ENCODE measurements at places on chromosomes 12 and 14.

GRCh38 chr12:3366451-3367110, 124.4 kb upstream of the PRMT8 start:
- no peak overlapping the region for H3K4me3 ChIP-seq
- H3K4me1 ChIP-seq = peaks cover 5% of the 10 kb centered on the region
- peak; percentile 25 for DNase-seq
- H3K27ac ChIP-seq = no peak overlapping the region

DNA sequence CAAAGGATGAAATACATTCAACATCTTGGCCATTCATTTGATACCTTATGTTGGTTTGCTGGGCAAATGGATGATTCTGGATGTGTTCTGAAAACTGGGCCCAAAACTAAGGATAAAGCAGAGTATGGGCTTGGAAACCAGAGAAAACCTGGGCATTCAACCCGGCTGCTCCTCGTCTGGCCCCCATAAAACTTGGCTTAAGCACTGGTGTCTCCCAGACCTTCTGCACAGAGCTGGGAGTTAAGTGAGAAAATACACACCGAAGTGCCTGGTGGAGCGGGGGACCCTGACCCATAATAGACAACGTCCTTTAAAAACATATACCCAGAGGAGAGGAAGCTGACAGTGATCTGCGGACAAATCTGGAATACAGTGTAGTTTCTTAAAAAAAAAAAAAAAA, 112.5 kb downstream of the FOXN3 start:
- no peak for DNase-seq
- H3K27ac ChIP-seq = peak overlapping the region; percentile 93
- peaks cover 22% of the 10 kb centered on the region for H3K36me3 ChIP-seq
- no peak overlapping the region for H3K4me3 ChIP-seq
- no peaks in the 10 kb centered on the region for H3K27me3 ChIP-seq

DNA sequence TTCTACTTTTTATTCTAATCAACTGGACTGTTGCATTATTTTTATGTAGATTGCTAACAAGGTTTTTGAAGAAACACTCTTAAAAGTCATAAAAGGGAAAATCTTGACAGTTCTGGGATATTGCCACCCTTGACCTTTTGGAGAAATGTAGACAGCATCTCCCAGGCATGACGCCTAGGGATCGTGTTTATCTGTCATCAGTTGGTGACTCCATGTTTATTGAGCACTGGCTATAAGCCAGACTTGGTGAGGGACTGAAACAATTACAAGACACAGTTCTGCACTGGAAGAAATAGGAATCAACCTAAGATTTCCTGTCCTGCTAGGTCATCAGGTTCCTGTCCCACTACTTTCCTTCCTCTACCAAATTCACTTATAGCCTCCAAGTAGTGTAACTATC, 34.5 kb downstream of the HMGA2 start:
- no peak overlapping the region for H3K4me3 ChIP-seq
- H3K4me1 ChIP-seq = peaks cover 41% of the 10 kb centered on the region
- H3K36me3 ChIP-seq = no peaks in the 10 kb centered on the region
- DNase-seq = no peak

DNA sequence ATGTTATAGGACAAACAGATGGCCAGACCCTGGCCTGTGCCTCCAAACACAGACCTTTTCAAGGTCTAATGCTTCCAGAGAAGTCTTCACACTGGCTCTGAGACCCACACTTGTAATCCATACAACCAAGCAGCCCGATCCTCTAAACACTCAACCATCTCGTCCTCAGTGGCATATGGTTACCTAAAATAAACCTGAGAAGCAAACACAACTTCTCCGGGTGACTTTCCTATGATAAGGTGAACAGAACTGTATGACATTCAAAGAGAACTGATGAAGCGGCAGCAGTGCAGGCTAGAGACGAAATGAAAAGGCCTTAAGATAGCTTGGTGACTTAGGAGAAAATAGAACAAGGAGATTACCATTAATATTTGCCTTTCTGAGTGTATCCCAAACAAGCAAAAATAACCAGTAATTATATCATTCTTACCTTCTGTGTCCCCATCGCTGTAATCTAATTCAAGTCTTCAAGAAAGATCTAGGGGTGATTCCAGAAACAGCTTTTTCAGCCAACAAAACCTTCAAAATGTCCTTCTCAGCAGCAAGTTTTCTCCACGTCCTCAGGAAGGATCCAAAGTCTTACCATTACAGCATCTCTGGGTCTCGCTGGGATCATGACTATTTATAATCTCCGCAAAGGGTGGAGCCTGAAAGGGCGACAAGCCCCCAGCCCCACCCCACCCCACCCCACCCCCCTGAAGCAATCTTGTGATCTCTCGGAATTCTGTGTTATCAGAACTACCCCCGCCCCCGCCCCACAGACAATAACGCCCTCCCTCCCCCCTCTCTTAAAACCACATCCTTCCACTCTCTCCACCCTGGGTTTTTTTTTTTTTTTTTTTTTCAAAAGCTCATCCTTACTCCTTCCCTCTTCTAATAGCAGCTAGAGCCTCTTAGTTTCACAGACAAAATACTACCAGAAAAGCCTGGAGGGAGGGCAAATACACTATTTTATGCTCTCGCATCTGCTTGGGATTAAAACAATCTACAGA, at the start of gene SLC2A3:
Gene SLC2A3, minus strand, starts transcription at position 598 of the 992 bp plus-strand sequence. Its CDS starts 153 bp downstream, at position 445.
- H3K36me3 ChIP-seq = no peaks in the 10 kb centered on the region
- DNase-seq = peak; percentile 33
- H3K27ac ChIP-seq = no peak within 1 kb of the TSS

DNA sequence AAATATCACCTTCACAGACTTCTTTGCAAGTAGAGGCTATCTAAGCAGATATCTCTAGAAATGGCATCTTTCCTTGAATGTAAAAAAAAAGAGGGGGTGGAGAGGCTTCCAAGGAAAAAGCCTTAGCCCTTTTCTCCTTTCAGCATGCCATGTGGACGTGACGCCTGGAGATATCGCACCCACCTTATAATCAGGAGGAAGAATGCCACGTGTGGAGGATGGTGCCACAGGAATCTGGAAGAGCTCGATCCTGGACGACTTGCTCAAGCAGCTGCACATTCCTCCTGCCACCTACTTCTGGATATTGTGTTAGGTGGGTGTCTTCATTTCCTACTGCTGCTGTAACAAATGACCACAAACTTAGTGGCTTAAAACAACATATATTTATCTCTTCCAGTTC, 203.6 kb downstream of the NUAK1 start:
- no peaks in the 10 kb centered on the region for H3K27me3 ChIP-seq
- no peak overlapping the region for H3K4me3 ChIP-seq
- H3K27ac ChIP-seq = no peak overlapping the region
- peaks cover 45% of the 10 kb centered on the region for H3K4me1 ChIP-seq

DNA sequence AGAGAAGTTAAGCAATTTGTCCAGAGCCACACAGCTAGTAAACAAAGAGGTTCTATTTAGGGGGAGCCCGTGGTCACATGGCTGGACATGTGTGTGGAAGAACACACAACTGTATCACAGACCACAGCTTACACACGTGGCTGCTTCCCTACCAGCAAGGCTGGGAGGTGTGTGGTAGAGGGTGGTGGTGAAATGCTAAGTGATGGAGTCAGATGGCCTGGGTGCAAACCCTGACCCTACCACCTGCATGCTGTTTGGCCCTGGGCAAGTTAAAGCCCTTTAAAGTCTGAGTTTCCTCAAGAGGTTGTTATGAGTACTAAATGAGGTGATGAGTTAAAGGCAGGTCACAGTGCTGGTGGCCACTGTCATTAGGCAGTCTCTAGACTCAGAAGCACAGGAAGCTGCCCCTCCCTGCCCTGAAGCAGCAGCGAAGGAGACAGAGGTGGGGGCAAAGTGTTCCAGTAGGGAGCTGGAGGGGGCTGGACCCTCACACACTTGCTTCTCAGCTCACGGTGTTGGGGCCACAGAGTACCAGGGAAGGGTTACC, 64.2 kb downstream of the ERH start:
- H3K4me1 ChIP-seq = no peaks in the 10 kb centered on the region
- no peak overlapping the region for H3K27ac ChIP-seq
- no peaks in the 10 kb centered on the region for H3K36me3 ChIP-seq
- no peaks in the 10 kb centered on the region for H3K27me3 ChIP-seq
- no peak for DNase-seq

DNA sequence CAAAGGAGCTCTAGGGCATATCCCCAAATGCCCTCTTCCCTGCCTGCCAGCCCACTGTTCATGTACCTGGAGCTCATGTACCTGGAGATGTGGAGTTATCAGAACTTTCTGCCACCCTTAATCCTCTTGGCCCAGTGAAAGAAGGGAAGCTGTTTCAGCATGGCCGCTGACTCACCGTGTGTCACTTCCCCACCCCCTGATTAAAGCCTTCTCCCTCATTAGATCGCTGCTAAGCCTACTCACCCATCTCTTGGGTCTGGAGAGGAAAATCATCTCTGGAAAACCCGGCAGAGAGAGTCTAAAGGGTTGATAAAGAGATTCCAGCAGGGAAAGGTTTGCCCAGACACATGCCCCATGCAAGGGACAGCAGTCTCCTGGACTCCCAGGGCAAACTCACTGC, 4.5 kb upstream of the LTBP2 start:
- no peak overlapping the region for H3K4me3 ChIP-seq
- H3K4me1 ChIP-seq = peaks cover 35% of the 10 kb centered on the region
- H3K27ac ChIP-seq = no peak overlapping the region
- DNase-seq = no peak

DNA sequence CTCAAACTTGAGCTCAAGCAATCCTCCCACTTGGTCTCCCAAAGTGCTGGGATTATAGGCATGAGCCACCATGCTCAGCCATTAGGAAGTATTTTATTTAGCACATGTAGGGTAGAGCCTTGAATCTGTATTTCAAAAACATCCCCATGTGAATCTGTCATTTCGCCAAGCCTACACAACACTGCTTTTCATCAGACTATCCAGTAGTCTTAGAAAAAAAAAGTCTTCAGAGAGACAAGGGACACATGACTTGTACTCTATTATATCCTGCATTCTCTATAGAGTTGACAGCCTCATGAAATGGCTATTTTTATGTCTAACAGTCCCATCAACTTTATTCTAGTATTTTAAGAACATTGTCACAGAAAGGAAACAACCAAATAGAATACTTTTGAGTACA, 35.4 kb downstream of the TM7SF3 start:
- H3K27me3 ChIP-seq = no peaks in the 10 kb centered on the region
- peaks cover 52% of the 10 kb centered on the region for H3K36me3 ChIP-seq
- H3K4me1 ChIP-seq = no peaks in the 10 kb centered on the region
- no peak for DNase-seq

- H3K27me3 ChIP-seq = no peaks in the 10 kb centered on the region
- H3K4me3 ChIP-seq = no peak overlapping the region
- H3K4me1 ChIP-seq = no peaks in the 10 kb centered on the region
- no peak overlapping the region for H3K27ac ChIP-seq
Observed at GRCh38 chr12:54251667-54252284, 28.1 kb downstream of the CBX5 start.

GRCh38 chr12:8819666-8819980, 2.8 kb upstream of the A2ML1 start:
- H3K27ac ChIP-seq = peak overlapping the region; percentile 99
- no peak for DNase-seq
- no peaks in the 10 kb centered on the region for H3K27me3 ChIP-seq
- H3K4me3 ChIP-seq = peak overlapping the region; percentile 55
- peaks cover 79% of the 10 kb centered on the region for H3K4me1 ChIP-seq

GRCh38 chr12:56775638-56776037, 12.5 kb downstream of the HSD17B6 start:
- DNase-seq = no peak
- H3K36me3 ChIP-seq = peaks cover 14% of the 10 kb centered on the region
- no peak overlapping the region for H3K27ac ChIP-seq
- no peak overlapping the region for H3K4me3 ChIP-seq
- H3K27me3 ChIP-seq = no peaks in the 10 kb centered on the region
- H3K4me1 ChIP-seq = peaks cover 6% of the 10 kb centered on the region

DNA sequence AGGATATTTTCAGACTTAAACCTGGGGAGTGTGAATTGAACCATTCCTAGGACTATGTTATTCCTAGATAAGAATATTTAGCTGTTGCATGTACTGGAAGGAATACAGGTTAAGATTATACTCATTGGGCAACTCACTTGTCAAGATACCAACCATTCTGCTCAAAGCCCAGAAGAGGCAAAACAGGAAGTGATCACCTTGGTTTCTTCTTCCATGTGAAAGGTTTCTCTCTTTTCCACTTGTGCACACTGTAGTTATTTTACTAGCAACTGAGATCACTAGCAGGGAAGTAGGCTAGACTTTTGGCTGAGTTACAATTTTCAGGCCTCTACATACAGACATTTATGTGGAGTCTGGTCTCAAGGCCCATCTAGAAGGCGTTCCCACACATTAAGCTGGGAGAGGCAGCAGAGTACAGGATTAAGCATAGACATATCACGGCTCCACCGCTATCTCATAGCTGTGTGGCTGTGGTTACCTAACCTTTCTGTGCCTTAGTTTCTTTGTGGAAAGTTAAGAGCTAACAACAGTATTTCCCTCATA, 83.9 kb upstream of the FERMT2 start:
- 0 out of 2 replicates have a peak overlapping the region, but pooled peaks have one; percentile 42 for H3K27ac ChIP-seq
- H3K4me3 ChIP-seq = no peak overlapping the region
- no peaks in the 10 kb centered on the region for H3K4me1 ChIP-seq
- H3K27me3 ChIP-seq = no peaks in the 10 kb centered on the region
- H3K36me3 ChIP-seq = peaks cover 23% of the 10 kb centered on the region

- H3K4me3 ChIP-seq = no peak overlapping the region
- no peak for DNase-seq
Observed at GRCh38 chr14:102215576-102216250, 76.0 kb downstream of the WDR20 start.

GRCh38 chr14:67721875-67722274, 20.2 kb downstream of the RDH12 start:
- no peak overlapping the region for H3K27ac ChIP-seq
- no peak overlapping the region for H3K4me3 ChIP-seq
- peaks cover 13% of the 10 kb centered on the region for H3K27me3 ChIP-seq
- no peaks in the 10 kb centered on the region for H3K36me3 ChIP-seq
- no peak for DNase-seq

DNA sequence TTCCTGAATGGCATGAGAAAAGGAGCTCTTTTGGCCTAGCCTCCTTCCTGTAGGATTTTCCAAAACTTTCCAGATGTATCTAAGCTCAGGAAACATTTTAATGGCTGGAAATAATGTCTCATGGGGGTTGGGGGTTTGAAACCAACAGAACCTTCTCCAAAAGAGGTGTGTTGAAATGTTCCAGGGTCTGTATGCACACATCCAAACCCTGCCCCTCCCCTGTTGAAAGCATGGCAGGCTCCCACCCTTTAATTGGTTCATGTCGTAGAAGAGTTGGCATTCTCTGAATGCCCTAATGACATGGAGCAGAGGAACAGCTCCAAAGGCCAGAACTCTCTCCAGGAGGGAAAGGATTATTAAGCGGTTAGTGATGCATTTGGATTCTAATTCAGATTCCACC, 353.2 kb downstream of the ZFP36L1 start:
- H3K4me1 ChIP-seq = peaks cover 12% of the 10 kb centered on the region
- no peak for DNase-seq
- H3K4me3 ChIP-seq = no peak overlapping the region
- no peaks in the 10 kb centered on the region for H3K27me3 ChIP-seq
- peaks cover 6% of the 10 kb centered on the region for H3K36me3 ChIP-seq

- H3K4me3 ChIP-seq = no peak overlapping the region
- DNase-seq = no peak
- no peaks in the 10 kb centered on the region for H3K36me3 ChIP-seq
- no peak overlapping the region for H3K27ac ChIP-seq
Observed at GRCh38 chr14:33646692-33647260, 304.1 kb downstream of the EGLN3 start.
